ENCODE measurements at places on chromosomes 11 and 22.

DNA sequence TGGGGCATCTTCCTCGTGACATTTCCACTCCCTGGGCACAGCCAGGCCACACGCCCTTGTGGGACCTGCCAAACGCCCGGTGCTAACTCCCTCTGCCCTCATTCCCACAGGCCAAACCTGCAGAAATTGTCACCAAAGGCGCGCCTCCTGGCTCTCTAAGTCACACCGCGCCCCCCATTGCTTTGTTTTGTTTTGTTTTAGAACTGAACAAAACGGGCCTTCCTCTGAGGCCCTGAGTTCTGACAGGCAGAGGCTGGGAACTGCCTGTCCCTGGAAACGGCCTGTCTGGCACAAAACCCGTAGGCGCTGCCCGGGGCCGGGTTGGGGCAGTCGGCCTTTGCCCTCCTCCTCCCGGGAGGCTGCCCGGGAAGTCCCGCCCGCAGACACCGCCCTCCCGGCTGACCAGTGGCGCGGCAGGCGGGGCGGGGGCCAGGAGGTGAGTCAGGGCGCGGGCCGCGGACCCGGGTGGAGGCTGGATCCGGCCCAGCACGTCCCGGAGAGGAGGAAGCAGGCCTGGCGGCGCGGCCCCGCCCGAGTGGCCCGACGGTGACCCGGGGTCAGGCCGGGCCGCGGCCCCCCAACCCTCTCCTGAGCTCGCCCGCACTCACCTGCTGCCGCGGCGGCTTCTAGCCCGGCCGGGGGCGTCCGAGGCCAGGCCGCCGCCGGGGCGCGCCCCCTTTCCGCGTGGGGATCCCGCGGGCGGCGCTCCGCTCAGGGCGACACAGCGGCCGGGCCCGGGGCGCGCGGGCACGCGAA, 465 bp downstream of the SUN2 start:
- DNase-seq = peak; percentile 70

DNA sequence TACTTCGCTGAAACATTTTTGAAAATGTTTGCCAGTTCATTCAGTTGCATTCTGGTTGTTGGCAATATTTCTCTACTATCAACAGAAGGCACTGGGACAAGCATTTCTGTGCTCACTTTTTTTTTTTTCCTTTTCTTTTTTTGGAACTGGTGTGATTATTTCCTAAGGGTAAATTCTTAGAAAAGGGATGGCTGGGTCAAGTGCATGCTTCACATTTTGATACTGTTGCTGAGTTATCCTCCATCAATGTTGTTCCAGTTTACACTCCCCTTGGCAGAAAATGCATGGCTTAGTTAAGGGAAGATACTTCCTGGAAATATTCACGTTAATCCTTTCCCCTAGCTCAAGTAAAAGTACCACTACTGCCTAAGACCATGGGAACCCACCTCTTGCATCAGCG, 81.8 kb downstream of the OSBP2 start:
- no peak for DNase-seq

DNA sequence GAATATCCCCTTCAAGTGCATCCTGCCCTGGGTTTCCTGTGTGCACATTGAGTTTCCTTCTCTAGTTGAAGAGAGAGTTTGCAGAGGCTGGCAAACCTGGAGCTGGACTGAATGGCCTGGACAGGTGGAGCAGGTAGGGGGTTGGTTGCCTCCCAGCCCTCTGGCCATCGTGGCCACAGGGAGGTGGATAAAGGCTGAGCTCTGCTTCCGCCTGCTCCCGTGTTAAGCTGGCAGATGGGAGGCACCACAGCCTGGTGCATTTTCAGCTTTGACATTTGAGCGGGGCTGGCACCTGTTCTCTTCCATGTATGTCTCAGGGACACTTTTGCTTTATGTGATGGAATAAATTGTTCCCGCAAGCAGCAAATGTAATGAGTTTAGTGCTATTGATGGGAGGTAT, 11.1 kb downstream of the MICAL2 start:
- no peak for DNase-seq

- DNase-seq = no peak
Observed at GRCh38 chr22:22922954-22923319, 35.3 kb downstream of the IGLL5 start.

- no peak for DNase-seq
Observed at GRCh38 chr11:23212807-23213206, 352.5 kb upstream of the CCDC179 start.

DNA sequence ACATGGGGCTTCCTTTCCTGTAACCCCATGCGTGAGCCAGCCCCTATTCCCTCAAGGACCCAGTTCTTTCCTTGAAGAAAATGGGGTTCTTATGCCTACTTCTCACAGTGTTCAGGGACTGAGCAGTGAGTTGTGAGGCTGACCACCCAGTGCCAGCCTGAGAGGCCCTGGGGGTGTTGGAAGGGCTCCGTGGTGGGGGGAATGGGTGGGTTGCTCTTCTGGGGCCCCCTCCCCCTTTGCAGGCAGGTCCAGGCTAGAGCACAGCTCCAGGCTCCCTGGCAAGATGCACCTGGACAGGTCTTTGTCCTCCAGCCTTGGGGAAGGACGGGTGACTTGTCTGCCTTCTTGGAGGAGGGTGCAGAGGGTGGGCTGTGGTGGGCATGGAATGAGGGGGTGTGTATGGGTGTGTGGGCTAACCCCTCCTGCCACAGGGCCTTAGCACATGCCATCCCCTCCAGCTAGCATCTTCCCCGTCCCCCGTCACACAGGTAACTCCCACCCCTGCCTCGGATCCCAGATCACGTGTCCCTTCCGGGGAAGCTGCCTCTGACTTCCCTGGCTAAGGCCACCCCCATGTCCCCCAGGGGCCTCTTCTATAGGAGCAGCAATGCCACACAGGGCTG, 64.6 kb downstream of the MYEOV start:
- no peak for DNase-seq

- DNase-seq = no peak
Observed at GRCh38 chr11:109267293-109268095, 154.5 kb upstream of the C11orf87 start.

- peak; percentile 99 for DNase-seq
Observed at GRCh38 chr11:65354265-65355012, at the start of gene TIGD3. Gene TIGD3 (plus strand): TSS chr11:65354751. CDS start chr11:65355809, 1,058 bp downstream.

DNA sequence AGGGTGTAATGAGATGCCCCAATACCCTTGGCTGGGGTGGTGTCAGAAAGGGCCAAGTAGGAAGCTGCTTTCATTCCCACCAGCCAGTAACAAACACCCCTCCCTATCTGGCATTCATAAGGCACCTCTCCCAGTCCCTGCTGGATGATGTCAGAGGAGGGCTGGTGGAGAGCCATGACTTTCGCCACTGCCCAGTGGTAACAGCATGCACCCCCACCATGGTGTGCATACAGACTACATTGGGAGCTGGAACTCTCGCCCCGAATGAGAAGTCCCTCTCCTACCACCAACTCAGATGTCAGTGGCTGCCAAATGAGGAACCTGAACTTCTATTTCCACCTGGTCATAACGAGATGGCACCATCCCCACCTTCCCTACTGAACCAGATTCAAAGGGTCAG, 73.3 kb downstream of the SGSM3 start:
- no peak for DNase-seq

DNA sequence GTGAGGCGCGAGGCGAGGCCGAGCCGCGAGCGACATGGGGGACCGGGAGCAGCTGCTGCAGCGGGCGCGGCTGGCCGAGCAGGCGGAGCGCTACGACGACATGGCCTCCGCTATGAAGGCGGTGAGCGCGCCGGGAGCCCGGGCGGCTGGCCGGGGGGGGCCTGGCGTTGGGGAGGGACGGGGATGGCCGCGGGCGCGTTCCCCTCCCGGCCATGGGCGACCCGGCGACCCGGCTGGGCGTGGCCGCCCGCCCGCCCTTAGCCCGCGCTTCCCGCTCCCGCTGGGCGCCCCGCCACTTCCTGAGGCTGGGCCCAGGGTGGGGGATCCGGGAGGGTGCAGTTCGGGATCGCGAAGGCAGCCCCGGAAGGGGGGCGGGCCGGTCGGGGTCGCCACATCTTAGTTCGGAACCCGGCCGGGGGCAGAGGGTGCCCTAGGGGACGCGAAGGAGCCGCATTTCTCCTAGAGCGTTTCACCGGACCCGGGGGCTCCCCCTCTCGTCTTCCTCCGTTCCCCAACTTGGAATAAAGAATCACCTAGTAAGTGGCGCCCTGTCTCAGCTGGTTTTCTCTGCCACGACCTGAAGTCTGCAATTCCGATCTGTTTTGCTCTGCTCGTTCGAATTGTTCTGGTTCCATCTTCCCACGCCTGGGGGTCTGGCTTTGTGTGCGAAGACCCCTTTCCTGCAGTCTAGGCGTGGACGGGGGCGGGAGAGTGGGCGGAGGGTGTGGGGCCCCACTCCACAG, 536 bp downstream of the YWHAH start:
- peak; percentile 52 for DNase-seq

GRCh38 chr11:60750911-60751310, 5.8 kb upstream of the MS4A15 start:
- no peak for DNase-seq

DNA sequence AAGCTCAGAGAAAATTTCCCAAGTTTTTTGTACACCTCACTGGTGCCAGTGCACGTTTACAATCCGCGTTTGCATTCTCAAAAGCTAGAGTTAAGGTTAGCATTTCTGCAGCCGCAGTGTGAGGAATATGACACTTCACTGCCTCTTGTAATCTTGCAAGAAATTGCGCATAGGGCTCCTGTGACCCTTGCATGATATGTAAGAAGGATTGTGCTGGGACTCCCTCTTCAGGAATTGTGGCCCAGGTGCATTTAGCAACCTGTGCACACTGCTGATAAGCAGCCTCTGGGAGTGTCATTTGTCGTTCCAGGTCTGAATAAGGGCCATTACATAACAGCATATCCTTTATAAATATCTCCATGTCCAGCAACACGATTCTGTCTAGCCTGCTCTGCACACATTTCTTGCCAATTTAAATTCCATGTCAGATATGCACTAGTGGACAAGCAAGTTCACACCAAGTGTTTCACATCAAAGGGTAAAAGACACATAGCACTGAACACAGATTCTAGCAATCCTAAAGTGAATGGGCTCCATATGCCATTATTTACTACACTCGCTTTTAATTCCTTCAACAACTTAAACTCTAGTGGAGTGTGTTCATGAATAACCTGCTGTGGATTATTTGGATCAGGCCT, 69.2 kb upstream of the INCENP start:
- DNase-seq = no peak

GRCh38 chr11:11449327-11449726, 96.3 kb upstream of the CSNK2A3 start:
- no peak for DNase-seq

DNA sequence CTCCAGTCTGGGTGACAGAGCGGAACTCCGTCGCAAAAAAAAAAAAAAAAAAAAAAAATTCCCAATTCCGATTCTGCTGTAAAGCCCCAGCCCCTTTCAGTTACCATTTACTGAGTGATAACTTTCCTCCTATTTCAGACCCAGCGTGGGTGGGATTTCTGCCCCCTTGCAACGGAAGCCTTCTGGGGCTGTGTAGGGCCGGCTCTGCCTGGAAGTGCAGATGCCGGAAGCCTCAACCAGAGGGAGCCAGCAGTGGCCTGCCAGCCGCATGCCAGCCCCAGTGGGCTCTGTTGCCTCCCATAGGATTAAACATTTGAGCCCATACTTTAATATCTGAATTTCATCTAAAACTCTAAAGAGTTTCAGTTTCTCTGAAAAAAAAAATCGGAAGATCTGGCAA, 60.0 kb upstream of the NUP50 start:
- no peak for DNase-seq

DNA sequence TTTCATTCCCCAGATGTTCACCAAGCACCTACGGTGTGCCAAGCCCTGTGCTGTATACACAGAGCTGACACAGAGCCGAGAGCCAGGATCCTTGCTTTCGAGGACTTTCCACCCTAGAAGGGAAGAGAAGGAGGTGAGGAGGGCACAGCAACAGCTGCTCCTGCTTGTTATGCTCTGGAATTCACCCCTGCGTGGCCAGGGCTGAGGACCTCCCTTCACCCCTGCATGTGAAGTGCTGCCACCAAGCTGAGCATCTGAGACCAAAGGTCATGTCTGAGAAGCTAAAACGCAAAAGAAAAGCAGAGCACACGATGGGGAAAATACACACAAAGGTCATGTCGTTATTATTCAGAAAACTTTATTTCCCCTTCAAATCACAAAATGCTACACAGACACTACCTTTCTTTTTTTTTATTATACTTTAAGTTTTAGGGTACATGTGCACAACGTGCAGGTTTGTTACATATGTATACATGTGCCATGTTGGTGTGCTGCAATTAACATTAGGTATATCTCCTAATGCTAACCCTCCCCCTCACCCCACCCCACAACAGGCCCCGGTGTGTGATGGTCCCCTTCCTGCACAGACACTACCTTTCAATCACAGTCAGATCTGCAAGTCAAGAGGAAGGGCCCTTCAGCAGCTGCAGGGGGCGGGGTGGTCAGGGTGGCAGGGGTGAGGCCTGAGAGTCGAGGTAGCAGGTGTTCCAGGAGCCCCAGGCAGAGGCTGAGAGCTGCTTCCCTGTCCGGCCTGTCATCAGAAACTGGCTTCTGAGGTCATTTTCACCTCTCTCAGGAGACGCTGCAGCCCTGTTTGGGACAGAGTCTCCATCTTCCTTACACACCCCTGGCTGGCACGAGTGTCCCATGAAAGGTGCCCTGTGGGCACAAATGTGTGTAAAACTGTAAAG, 40.1 kb upstream of the PRR5 start:
- DNase-seq = no peak

GRCh38 chr11:110305169-110306018, 9.0 kb upstream of the RDX start:
- DNase-seq = no peak

DNA sequence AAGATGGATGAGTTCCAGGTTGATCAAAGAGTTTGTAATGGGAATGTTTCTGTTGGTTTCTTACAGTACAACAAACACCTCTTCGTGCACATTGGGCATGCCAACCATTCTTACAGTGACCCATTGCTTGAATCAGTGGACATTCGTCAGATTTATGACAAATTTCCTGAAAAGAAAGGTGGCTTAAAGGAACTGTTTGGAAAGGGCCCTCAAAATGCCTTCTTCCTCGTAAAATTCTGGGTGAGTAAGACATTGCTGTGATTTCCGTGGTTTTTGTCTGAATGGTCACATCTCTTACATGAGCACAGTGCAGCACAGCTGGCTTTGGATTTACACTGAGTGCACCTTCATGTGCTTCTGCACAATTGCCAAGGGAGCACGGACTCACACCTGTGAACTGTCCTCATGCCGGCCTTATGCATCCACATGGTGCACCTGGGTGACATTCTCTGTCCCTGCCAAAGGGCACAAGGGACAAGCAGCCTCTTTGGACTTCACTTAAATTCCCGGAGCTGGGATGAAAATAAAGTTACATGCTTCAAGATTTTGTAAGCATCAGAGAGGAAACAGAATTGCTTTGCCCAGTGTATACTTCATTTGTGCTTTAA, 107.1 kb upstream of the RASSF10 start:
- DNase-seq = no peak

GRCh38 chr11:117907276-117908108, 21.7 kb downstream of the TMPRSS13 start:
- peak; percentile 90 for DNase-seq

- peak; percentile 60 for DNase-seq
Observed at GRCh38 chr22:25110846-25111578, 88.6 kb upstream of the CRYBB3 start.

GRCh38 chr22:22886546-22886945, 1.1 kb upstream of the IGLL5 start:
- DNase-seq = peak; percentile 4

Data from stimulated activated CD8-positive, alpha-beta memory T cell treated with anti-CD3 and anti-CD28 coated beads, Interleukin-4, amount 100 ng/mL, for 48 hours (primary cell).